ENCODE measurements at places on chromosomes 11 and 22.

DNA sequence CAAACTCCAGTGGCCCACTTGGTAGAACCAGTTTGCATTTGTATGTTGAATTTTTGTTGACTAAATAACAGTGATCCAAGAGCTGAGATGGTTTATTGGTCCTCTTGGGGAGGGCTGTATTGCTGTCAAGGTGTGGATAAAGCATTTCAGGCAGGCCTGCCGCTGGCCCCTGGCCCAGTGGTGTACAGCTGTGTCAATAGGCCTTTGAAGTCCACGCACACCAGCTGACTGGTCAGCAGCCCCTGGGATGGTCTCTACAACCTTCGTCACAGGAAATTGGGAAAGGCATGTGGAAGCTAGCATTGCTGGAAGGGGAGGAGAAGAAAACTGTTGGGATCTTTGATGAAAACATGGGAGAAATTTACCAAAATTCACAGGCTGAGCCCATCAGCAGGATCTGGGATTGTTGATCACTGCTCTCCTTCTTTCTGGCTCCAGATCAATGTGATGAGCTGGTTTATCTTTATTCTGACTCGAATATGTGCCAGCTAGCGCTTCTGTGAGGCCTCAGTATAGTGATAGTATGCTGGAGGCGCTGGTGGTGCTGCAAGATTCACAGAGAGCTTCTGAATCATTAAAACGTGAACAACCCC, 12.5 kb upstream of the E2F8 start:
- DNase-seq, result no peak

GRCh38 chr22:32476281-32477195, 1.9 kb downstream of the FBXO7 start:
- no peak for DNase-seq

- no peak for DNase-seq
These were observed 5.8 kb upstream of the SLC43A3 start for GRCh38 chr11:57432714-57433163.

DNA sequence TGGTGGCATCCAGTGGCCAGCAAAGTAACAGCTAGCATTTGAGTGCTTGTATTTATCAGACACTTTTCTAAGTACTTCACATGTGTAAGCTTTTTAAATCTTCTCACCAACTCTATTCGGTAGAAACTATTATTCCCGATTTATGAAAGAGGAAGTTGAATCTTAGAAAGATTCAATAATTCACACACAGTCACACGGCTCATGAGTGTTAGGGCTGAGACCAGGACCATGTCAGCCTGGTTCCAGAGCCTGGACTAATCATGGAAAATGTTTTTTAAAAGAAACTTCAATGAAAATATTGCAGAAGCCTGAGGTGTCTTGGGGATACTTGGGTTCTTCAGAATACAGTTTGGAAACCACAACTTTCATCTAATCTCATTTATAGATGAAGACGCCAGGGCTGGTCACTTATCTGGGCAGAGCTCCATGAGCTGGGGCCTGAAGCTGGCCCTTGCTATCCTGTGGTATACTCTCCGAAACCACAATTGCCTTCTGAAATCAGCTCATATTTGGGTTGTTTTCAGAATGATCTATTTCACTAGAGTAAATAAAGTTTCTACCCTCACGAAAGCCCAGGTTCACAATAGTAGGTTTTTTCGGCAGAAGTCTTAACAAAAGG, 4.3 kb upstream of the CRTAM start:
- DNase-seq, result no peak

GRCh38 chr22:46280999-46281623, 13.3 kb downstream of the TTC38 start:
- no peak for DNase-seq

- DNase-seq, result no peak
These were observed 354.4 kb downstream of the SOX6 start for GRCh38 chr11:16001899-16002426.

DNA sequence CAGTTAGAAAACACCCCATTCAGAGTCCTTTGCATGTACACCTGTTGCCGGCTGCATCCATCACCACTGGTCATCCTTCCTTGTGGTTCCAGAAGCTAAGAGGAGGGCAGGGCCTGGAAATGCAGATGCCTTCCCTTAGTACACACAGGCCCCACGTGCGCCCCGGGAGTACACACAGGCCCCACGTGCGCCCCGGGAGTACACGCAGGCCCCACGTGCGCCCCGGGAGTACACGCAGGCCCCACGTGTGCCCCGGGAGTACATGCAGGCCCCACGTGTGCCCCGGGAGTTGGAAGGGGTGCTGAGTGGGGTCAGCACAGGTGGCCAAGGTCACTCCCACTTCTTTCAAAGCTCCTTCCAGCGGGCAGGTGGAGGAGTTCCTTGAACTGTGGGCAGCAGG, 1141.9 kb downstream of the BRD1 start:
- DNase-seq, result no peak

- DNase-seq, result no peak
These were observed 1404.8 kb downstream of the LRRC4C start for GRCh38 chr11:40054631-40055030.

GRCh38 chr11:114438303-114438702, 964 bp upstream of the REXO2 start:
- DNase-seq, result no peak

- DNase-seq, result no peak
These were observed 21.1 kb downstream of the EIF3L start for GRCh38 chr22:37870273-37870672.

DNA sequence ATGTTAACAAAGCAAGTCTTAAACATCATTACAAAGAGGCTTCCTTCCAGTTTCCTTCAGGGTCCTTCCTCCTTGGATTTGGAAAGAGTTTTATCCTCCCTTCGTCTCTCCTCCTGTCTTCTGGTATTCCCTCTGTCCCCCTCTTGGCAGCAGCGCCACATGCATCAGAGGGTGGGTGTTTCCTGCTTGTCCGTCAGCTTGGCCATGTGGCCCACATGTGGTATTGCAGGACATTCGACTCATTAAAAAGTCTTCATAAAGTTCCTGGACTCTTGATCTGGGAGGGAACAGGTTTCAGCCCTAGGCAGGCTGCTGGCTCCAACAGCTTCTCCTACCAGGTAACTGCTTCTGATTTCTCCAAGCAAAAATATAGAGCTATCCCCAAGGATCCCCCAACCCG, 189.8 kb downstream of the CSNK2A3 start:
- no peak for DNase-seq

GRCh38 chr11:116503216-116504160, 269.3 kb downstream of the BUD13 start:
- DNase-seq, result no peak

DNA sequence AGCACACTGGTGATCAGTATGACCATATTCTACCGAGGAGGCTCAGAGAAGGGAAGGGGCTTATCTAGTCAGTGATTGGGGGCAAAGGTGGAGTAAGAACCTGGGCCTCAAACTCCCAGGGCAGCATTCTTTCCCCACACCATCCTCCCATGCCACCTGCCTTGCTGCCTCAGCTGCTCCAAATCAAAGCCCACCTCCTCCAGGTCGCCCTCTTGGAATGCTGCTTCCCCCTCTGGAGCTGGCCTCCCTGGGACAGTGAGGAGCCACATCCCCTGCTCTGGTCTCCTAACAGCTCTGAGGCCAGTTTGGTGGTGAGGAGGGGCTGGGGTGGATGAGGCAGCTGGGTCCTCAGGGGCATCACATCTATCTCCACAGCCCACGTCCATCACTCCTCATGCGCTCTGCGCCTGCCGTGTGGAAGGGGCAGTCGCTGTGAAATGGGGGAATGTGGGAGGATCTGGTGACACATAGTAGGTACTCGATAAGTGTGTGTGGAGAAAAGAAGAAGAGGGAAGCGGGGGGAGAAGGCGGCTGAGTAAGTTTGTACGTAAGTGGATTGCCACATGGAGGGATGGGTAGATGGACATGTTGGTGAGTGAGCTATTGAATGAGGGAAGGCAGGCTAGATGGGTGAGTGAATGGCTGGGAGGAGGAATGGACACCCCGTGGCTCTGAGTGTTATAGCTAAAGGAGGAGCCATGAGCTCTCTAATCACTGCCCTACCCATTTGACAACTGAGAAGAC, 16.1 kb upstream of the ARHGEF17 start:
- DNase-seq, result no peak

GRCh38 chr11:90468923-90469322, 246.1 kb upstream of the CHORDC1 start:
- no peak for DNase-seq

DNA sequence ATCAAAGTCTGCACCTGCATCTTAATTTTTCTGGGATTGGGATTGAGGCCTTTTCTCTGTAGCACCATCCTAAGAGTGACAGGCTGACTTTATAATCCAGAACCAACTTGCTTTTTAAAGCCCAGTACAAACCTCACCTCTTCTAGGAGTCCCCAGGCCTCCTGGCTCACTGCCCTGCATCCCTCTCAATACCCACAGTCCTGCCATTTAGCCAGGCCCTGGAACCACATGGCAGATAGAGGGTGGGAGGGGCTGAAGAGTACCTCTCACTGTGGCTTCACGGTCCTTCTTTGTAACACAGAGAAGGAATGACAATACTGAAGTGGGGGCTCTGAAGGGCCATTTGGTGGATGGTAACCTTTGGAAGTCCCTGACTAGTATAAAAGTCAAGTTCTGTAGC, 63.5 kb upstream of the PHOX2A start:
- DNase-seq, result no peak

DNA sequence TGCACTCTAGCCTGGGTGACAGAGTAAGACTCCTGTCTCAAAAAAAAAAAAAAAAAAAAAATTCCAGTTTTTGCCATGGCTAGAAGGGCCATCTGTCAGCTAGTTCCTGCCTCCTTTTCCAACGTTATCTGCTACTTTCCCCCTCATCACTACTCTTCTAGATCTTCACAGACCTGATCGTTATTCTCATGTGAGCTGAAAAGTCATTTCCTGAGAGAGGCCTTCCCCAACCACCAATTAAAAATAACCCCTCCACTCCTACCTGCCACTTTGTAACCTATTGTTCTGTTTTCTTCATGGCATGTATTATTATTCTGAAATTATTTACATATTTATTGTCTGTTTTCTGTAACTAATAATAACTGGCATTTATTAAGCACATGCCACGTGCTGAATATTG, 24.2 kb downstream of the SGSM3 start:
- DNase-seq, result no peak

DNA sequence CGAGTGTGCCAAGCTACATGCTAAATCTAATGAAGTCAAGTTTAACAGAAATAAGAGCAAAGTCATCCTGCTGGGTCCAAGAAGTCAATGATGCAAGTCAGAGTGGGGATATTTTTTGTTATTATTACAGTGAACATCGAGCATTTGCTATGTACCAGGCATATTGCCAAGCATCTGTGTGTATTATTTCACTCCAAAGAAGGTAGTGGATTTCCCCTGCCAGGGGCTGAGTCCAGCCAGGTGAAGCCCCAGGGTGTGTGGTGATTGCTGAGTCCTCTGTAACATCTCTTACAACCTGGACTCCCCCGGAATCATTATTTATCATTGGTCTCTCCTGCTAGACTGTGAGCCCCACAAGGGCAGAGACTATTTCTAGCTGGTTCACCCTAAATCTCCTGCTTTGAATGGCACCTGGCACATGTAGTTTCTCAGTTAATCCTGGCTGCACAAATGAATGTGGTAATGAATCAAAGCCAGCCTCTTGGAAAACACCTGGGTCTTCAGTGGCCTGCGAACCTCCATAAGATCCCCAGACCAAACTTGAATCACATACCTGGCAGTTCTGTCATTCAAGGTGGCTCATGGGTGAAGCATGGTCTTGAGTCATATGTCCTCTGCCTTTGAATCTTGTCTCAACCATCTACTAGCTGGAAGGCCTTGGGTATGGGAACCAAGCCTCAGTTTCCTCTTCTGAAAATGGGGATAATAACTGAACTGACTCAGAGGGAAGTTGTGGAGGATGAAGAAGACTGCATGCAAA, 549.2 kb downstream of the MIAT start:
- no peak for DNase-seq
